Fibroblast of skin of abdomen (primary cell): ENCODE measurements at places on chromosomes 6 and 20.

- no peak for DNase-seq
These were observed 20.8 kb downstream of the RALGAPA2 start for GRCh38 chr20:20691477-20692235.

DNA sequence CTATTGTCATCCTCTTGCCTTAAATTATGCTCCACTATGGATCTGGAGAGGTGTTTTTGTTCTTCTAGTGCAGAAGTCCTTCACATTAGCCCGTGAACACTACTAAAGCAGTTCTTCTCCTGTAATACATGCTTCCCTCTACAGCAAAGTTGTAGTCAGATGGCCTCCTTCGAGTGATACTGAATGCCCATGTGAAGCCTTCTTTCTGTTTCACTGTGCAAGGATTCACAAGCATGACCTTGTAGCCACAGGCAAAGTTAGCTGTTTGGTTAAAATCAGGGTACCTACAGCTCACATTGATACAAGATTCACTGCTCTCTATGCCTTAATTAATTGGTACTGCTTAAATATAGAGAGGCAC, 47.6 kb downstream of the ARHGAP18 start:
- no peak for DNase-seq

GRCh38 chr6:164034602-164035140, 620.2 kb downstream of the QKI start:
- DNase-seq: peak; percentile 30

DNA sequence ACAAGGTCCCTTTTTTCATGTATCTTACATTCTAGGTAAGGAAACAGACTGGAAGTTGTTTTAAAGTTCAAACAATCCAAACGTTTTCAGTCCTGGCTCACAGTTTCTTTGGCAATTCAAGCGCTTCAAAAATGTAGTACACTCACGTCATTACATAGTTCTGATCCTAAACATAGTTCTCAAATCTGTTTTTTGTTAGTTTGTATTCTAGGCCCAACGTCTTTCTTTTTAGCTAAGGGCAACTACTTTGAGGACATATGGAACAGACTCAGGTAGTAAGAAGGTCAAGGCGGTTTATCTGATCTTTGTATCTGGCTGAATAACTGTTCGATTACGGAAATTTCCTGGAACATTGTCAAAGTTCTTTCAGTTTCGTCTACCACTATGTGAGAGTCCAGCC, 36.9 kb upstream of the PLCB4 start:
- DNase-seq: peak; percentile 64

GRCh38 chr6:84103029-84103428, 69.5 kb downstream of the MRAP2 start:
- DNase-seq: peak; percentile 58

DNA sequence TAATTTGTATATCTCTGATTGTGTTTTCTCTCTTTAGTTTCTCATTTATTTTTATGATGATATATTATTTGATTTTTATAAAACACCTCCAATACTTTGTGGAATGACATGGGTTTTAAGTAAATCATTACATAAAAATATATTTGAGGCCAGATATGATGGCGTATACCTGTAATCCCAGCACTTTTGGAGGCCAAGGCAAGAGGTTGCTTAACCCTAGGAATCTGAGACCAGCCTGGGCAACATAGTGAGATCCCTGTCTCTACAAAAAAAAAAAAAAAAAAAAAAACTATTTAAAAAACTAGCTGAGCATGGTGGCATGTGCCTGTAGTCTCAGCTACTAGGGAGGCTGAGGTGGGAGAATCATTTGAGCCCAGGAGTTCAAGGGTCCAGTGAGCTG, 87.3 kb downstream of the BMP6 start:
- DNase-seq: no peak

GRCh38 chr6:163348789-163349680, 65.5 kb upstream of the QKI start:
- no peak for DNase-seq

- DNase-seq: peak; percentile 81
These were observed 221.0 kb upstream of the SULF2 start for GRCh38 chr20:48006036-48006833.

DNA sequence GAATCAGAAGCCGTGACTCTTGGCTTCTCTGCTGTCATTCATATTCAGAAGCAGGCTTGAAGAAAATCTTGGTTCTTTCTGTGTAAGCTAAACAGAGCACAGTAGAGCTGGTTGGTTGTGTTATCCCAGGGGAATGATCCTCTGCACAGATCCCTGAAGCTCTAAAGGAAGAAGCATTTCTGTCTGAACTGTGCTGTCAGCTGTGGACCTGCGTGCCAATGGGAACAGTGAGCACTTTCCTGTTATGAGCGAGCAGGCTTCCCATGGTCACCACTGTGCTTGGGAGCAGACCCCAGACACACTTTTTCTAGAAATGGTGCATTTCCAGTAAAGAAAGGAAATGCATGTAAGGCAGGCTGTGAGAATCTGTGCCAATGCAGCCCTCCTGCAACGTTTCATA, 490.2 kb downstream of the EPM2A start:
- DNase-seq: peak; percentile 7

- DNase-seq: peak; percentile 88
These were observed 230.7 kb downstream of the PHACTR1 start for GRCh38 chr6:12947151-12947871.

- peak; percentile 15 for DNase-seq
These were observed 81.0 kb downstream of the SMLR1 start for GRCh38 chr6:130908188-130908587.

GRCh38 chr6:168623736-168624135, 182.8 kb downstream of the SMOC2 start:
- no peak for DNase-seq

GRCh38 chr6:33975661-33976436, 170.0 kb downstream of the GRM4 start:
- no peak for DNase-seq

GRCh38 chr20:50920997-50921396, 10.2 kb downstream of the ADNP start:
- no peak for DNase-seq

DNA sequence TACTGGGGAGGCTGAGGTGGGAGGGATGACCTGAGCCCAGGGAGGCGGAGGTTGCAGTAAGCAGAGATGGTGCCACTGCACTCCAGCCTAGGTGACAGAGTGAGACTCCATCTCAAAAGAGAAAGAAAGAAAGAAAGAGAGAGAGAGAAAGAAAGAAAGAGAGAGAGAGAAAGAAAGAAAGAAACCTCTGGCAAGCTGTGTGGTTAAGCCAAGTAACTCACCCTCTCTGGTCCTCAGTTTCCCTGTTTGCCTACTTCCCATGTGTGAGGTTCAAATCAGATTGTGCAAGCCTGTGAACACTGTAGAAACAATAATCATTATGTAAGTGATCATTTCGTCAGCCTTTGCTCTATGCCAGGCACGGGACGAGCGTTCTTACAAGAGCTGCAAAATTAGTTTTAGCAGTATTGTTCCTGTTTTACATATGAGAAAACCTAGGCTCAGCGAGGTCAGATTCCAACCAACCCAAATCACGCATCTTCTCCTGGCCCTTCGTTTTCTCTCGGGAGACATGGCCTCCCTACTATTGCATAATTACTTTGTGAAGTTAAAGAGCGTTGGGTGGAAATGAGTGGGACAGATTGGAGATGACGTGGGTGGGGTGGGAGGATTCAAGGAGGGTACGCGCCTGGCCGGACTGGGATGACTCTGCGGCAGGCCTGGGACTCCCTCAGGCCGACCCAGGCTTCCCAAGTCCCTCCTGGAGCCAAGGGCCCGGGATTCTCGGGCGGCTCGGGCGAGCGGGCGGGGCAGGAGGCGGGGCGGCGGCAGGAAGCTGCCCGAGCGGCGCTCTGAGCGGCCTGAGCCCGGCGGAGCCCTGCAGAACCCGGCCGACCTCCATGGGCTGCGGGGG, at the start of gene SNX21:
Gene SNX21, plus strand, starts transcription at position 770 of the 853 bp plus-strand sequence. CDS start 121 bp downstream, outside the sequence.
- DNase-seq: peak; percentile 95

GRCh38 chr6:95923518-95923917, 92.3 kb upstream of the FUT9 start:
- DNase-seq: no peak

- peak; percentile 57 for DNase-seq
These were observed 12.9 kb downstream of the BANF2 start for GRCh38 chr20:17712708-17713107.

DNA sequence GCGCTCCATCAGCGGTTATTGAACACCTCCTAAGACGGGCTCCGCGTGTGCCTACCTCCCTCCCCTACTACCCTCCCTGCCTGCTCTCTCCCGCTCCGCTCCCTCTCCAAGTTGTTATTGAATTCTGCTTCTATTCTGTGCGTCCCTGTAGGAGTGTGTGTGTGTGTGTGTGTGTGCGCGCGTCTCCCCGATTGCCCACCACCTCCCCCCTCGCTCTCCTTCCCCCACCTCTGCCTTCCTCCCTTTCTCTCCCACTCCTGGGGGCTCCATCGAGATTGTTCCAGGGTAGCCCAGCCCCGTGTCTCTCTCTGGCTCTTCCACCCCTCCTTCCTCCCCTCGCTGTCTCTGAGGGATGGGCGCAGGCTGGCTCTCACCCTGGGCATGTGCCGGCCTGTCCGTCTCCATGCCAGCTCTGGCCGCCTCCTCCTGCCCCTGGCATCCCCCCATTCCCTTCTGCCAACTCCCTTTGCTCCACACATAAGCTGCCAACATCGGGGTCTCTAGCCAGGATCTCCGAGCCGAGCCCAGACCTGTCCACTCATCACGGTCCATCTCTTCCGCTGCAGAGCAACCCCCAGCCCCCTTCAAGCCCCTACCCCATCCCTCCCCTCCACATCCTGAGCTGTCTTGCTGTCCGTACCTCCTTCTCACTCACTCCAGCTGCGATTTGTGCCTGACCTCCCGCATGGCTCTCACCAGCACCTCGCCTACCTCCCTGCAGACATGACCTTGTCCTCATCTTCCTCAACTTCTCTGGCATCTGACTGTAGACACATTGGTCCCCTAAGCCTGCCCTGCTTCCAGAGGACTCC, 68.5 kb downstream of the SRC start:
- no peak for DNase-seq

DNA sequence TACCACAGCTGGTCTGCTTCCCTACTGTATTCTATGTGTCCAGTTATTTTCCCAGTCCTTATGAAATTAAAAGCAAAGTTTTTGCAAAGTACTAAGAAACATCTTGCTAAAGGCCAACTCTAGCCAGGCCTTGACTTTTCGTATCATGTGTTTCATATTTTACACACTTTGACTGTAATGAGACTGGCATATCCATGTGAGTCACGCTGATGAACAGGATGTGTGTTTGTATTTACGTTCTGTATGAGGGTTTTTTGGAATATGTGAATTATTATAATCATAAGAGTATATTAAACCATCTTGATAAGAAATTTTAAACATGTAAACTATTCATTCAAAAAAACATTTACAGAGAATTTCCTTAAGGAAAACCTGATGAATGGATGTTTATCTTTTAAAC, 59.7 kb downstream of the EYA4 start:
- no peak for DNase-seq

GRCh38 chr6:28124971-28125353, 553 bp downstream of the ZSCAN16 start:
- DNase-seq: no peak

- DNase-seq: no peak
These were observed 23.3 kb upstream of the MAPRE1 start for GRCh38 chr20:32796383-32796948.

DNA sequence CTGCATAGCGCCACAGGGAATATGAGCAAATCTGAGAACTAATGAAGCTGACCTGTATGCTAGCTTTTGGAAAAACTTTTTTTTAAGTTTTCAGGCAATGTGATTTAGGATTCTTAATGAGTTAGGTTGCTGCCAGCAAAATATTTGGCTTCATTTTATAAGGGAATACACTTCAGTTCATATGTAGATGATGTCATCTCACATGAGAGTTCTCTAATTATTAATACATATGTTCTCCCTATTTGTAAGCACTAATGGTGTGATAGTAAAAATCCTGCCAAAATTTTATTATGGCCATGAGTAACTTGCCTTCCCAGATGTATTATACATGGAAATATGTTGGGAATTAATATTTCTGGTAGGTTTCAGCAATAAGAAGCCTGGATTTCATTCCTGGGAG, 573.8 kb downstream of the EPM2A start:
- DNase-seq: peak; percentile 20

DNA sequence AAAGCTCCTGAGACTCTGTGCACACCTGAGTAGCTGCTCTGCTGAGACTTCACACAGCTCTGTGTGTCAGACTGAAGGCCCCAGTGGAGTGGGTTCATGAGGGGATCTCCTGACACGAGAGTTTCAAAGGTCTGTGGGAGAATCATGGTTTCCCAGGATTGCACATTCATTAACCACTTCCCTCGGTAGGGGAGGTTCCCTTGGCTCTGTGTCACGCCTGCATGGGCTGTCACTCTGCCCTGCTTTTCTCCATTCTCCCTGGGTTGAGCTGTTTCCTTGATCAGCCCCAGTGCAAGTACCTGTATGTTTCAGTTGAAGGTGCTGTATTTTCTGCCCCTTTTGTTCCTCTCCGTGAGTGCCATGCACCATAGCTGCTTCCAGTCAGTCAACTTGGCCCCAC, 236.9 kb downstream of the EPM2A start:
- DNase-seq: no peak

- DNase-seq: peak; percentile 76
These were observed 418.6 kb downstream of the CDKAL1 start for GRCh38 chr6:20952699-20953474.

DNA sequence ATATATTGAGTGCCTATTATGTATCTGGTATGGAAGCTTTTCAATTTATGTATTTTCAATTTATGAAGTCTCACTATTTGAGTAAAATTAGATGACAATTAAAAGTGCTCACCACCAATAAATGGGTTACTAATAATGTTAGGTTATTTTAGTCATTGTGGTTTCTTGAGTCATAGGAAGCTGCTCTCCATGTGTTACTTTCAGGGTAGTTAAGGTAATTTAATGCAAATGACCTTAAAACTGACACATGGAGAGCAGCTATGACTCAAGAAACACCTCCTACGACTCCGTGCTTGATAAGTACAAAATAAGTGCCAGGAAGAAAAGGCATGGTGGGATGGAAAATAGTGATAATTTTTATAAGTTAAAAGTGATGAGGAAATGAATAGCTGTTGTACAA, 16.5 kb upstream of the TINAG start:
- peak; percentile 85 for DNase-seq

- DNase-seq: peak; percentile 70
These were observed 321.1 kb upstream of the NT5E start for GRCh38 chr6:85128781-85129180.

DNA sequence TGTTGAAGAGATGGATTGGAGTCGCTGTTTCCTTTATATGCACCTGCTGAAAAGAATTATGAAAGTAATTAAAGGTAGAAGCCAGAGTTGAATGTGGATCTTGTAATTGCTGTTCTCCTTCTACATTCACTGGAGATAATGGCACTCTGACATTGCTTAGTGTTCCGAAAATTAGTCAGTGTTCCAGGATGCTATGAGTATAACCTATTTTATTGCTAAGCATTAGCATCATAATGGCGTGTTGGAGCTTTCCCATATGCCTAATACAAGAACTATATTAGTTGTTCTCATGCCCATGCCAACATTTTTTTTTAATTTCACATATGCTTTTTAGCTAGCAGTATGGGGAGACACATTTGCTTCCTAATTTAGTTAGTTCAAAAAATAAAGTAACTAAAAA, 236.4 kb downstream of the ARHGAP18 start:
- DNase-seq: no peak

GRCh38 chr6:127878115-127878514, 22.7 kb downstream of the THEMIS start:
- no peak for DNase-seq

GRCh38 chr6:1253816-1254215, 58.1 kb upstream of the FOXQ1 start:
- DNase-seq: no peak

- DNase-seq: no peak
These were observed 240.5 kb downstream of the FARS2 start for GRCh38 chr6:5501837-5502236.

- no peak for DNase-seq
These were observed 441.1 kb downstream of the MEI4 start for GRCh38 chr6:78093906-78094305.

- DNase-seq: no peak
These were observed 52.0 kb downstream of the MYLIP start for GRCh38 chr6:16180696-16181438.
